Stimulated activated CD4-positive, alpha-beta T cell treated with anti-CD3 and anti-CD28 coated beads, Interleukin-12 subunit alpha, Interleukin-12 subunit beta, amount 100 ng/mL, for 24 hours (primary cell): ENCODE measurements at places on chromosomes 5 and 9.

- DNase-seq: no peak
These were observed 8.9 kb downstream of the PPP1R26 start for GRCh38 chr9:135488527-135488926.

DNA sequence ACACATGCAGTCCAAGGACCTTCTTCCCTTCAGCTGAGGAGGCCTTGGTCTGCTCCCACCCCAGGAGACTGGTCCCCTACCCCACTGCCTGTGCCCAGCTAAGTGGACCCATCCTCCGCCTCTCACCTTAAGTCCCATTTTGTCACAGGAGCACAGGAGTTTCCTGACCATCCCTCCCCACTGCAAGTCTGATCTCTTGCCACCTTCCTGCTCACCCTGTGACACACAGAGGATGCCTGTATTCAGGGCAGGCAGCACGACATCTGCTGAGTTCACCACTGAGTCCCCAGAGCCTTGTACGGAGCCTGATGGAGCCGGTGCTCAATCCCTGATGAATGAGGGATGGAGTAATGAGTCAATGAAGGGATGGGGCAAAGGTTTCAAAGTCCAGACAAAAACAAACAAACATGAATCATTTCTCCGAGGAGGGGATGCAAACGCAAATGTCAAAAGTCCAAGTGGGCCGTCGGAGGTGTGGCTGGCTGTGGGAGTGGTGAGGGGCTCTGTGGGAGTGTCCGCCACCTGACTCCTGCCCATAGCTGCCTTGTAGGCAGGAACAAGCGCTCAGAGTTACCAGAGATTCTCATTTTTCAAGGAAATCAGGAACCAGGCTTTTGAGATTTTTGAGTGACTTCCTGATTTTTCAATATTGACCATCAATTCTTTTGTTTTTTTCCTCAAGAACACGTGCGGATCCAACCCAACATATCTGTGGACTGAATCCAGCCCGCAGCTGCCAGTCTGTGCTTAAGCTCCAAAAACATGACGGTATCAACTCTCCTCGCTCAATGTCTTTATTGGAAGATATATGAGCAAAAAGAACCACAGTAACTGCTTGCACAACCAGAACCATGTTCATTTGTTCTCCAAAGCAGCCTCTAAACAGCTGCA, 4.4 kb downstream of the RAPGEF1 start:
- no peak for DNase-seq

DNA sequence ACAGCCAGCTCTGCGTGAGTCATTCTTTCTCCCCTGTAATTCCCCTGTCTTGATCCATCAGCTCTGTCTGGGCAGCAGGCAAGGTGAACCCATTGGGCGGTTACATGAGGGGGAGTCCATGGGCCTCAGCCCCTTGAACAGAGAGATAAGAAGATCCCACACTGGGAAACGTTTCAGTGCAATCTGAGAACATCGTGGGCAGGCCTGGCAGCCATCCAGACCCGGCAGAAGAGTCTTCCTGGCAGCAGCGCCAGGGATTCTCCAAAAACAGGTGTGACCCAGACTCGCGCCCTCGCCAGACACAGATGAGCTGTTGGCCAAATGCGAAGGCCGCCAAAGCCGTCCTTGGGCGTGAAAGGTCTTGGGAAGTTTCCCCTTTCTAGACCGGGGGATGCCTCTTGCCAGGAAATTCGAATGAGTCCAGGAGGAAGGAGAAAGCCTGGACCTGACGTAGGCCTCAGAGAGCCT, 6.4 kb upstream of the SLC12A7 start:
- no peak for DNase-seq

- no peak for DNase-seq
These were observed 255.8 kb downstream of the ARHGAP26 start for GRCh38 chr5:143025971-143026370.

- DNase-seq: no peak
These were observed 25.3 kb downstream of the STXBP1 start for GRCh38 chr9:127637322-127637847.

DNA sequence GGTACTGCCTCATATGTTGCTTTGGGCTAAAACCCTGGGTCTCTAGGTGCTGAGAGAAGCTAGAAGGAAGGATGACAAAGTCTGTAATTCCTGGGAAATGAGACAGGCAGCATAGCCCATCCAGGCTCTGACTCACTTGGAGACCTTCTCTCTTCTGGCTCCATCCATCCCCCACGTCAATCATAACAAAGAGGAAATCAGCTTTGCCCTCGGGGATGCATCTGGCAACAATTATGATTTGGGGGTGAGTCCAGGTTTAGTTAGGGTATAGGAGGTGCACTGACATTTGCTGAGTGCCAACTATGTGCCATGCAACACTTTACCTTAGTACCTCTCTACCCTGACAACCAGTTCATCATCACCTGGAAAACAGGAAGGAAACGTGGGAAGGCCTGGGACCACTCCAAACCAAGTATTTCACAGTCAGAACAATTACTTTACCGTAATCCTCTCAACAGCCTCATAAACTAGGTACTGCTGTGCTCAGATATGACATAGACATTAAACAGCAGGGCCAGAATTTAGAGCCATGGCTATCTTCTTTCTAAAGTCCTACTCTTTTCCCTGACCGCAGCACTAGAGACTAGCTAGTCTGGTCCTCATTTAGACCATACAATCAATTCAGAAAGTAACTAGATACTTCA, 39.1 kb upstream of the GZMA start:
- DNase-seq: no peak

DNA sequence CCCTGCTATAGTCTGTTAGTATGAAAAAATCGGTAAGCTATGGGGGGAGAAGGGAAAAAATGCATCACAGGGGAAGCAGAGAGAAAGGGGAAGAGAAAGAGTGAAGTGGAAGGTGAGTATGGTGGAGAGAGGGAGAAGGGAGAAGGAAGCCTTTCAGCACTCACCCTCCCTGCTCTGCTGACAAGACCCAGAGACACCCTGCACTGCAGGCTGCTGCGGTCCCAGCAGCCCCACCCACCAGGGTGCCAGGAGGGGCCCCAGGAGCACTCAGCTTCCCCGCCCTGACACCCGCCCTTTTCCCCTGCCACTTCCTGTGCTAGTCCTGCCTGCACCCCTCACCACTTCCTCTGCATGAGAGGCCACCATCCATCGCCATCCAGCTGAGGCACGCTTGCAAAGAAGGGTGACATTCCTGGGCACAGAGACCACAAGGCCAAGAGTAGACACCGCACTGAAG, 12.7 kb downstream of the STK10 start:
- DNase-seq: peak; percentile 82

DNA sequence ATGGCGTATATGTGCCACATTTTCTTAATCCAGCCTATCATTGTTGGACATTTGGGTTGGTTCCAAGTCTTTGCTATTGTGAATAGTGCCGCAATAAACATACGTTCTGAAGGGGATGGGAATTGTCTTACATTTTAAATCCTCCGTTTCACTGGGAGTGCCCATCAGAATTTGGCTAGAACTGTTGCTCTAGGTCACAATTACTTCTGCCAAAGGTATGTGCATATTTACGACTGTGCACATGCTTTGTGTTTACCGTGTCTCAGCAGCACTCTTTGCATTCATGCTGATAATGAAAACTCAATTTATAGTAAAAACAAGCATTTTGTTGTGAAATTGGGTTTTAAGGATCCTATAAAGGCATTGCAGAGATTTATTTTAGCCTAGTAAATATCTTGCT, 151.9 kb upstream of the ZNF618 start:
- no peak for DNase-seq

DNA sequence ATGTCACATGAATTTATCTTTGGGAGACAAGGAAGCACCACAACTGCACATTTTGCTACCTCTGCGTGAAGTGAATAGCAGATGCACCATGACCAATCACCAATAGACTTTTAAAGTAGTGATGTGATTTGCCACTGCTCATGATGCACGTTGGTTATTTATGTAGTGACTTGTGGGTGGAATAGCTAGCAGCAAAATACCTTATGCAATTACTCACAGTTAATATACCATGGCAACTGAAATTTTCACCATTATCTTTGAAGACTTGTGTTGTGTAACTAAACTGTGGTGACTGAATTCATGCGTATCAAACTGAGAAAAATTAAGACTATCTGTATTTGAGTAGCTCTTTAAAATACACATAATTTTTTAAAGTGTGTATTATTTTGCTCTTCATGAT, 46.2 kb upstream of the TUSC1 start:
- DNase-seq: no peak

- no peak for DNase-seq
These were observed 25.7 kb upstream of the CDKN2AIPNL start for GRCh38 chr5:134437340-134437846.

DNA sequence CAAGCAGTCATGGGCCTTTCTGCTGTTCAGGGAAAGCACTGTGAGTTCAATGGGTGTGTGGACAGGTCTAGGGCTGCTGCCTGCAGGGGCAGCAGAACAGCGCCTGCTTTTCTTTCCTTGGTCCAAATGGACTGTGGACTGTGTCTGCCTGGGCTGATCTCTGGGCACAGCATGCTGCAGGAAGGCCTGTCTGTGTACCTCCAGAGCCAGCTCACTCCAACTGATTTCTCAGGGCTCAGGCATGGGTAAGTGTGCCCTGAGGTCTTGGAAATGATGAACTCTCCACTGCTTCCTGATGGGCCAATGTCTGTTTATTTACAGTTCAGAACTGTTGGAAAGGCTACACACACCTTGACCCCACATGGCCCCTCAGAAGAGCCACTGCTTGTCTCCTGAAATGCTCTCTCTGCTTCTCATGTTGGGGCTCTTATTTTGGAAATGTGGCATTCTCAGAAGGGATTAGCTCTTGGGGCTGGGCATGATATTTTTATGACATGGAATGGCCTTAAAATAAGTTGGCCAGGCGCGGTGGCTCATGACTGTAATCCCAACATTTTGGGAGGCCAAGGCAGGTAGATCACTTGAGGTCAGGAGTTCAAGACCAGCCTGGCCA, 27.0 kb downstream of the SLC22A4 start:
- no peak for DNase-seq

DNA sequence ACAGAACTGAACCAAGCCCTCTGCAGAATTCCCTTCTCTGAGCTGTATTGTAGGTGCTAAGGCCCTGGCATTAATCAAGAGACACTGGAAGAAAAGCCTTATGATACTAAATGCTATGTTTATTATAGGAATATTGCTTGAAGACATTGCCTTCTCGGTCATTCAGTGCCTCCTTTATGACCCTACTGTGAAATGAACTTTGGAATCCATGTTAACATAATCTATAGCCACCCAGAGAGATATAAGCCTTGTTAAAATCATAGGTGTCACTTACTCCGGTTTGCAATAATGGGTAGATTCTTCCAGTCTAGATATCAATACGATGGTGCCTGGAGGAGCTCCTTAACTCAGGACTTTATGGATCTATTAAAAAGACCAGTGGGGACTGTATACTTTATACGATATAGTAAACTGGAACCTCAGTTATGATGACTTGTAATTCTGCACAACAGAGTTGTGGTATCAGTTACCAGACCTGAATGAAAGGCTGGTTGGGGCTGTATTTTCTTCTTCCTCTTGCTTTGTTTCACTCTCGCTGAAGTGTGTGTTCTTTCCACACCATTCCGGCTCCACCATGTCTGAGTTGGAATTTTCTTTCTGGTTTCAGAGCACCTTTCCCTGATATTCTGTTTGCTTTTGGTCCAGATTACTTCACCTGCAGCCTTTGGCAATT, 154.5 kb downstream of the DROSHA start:
- DNase-seq: no peak

DNA sequence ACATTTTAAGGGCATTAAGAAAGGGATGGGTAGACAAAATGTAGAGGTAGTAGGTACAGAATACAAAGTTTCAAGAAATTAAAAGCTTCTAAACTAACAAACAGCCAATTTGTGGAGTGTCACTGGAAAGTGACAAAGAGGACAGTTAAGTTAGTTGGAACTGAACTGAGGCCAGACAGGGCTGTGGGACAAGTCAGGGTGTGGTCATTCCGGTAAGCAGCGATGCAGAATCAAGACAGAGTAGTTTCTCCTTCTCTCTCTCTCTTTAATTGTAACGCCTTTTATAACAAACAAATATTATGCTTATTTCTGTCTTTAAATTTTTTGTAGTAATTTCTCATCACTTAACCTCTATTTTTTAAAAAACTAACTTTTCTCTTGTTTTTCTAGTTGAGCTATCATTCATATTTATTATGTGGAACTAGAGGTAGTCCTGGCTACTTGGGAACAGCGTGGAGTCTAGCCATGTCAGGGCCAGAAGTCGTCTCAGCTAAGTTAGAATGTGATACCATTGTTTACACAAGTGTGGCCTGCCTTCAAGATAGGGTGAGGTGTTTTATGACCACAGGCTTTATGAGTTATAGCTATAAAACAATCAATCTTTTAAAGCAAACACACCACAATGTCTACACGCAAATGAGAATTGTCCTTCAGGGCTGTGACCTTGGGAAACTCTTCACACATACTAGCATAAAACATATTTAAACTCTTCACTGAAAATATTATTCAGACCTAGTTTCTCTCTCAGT, 115.3 kb upstream of the CDKN2B start:
- DNase-seq: no peak

- no peak for DNase-seq
These were observed 72.4 kb downstream of the NEK6 start for GRCh38 chr9:124330011-124330697.

GRCh38 chr5:159514229-159514810, 184.0 kb upstream of the IL12B start:
- no peak for DNase-seq

DNA sequence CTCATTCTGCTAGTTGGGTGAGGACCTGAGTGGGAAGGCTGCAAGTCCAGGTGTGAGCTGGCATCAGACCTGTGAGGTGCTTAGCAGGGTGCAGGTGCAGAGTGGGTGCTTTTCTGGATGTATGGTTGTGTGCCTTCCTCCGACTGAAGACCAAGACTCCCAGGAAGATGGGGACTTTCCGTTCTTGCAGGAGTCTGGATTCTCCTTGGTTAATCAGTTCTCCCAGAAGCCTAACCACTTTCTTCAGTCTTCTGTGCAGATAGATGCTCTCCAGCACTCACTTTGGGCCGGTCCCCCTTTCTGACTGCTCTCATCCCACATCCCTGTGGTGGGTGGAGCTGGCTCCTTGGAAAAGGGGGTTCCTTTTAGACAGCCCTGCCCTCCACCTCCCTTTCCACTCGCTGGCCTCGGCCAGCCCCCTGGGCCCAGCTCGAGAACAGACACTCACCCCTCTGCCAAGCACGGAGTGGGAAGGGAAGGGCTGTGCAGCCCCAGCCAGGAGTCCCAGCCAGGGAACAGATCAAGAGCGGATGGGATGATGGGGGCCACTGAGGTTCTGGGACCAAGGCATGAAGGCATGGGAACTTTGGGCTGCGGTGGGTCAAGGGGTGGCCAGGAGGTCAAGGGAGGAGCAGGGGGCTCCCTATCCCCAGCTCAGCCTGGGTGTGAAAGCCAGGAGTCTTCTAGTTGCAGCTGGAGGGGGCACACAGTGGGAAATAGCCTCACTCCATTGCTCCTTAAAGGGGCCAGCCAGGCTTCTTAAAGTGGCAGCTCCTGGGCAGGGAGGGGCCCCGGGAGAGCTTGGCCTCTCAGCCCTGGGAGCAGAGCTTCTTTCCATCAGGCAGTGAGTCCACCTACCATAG, 62.4 kb downstream of the FGF18 start:
- DNase-seq: no peak
